ENCODE measurements at places on chromosomes 2 and 18.

DNA sequence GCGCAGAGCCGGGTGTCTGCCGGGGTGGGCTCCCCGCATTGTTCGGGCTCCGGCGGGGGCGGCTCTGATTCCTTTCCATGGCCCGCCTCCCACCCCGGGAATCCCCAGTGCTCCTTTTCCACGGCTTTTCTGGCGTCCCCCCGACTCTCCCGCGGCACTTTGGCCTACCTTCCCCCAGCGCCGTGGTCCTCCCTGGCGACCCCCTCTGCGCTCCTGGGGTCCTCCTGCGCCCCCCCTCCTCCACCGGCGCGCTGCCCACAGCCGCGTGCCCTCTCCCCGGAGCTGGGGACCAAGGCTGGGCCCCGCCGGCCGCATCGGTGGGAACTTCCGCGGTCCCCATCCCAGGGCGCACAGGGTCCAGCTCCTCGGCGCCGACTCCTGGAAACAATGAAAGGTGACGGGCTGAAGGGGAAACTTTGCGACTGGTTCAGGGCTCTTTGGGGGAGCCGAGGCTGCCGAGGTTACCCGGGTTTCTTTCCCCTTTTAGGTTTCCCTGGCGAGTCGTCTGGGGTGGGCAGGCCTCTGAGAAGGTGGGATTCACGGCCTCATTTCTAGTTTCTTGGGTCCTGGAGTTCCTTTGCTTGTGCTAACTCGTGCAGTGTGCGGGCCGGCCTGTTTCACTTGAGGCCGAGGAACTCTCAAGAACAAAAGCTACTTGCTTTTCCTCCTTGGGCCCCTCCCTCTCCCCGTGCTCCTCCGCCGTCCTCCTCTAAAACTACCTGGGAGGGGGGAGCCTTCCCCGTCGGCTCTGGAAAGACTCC lies 2.2 kb downstream of the TGIF1 start:
- no peak for ATAC-seq

DNA sequence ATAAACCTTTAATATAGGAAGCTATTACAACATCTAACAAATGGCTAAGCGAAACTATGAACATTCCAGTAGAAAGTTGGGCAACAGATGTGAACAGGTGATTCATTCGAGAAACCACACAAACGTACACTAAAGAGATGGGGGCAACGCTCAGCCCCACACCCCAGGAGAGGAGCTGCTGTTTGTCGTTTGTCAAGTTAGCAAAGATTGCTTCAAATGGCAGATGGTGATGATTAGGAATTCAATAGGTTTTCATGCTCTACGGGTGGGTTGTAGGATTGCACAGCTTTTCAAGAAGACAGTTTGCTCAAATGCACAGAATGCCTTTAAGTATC lies 154.7 kb upstream of the HDAC4 start:
- no peak for ATAC-seq

GRCh38 chr18:78787751-78788150 lies 191.9 kb upstream of the SALL3 start:
- ATAC-seq, result no peak

DNA sequence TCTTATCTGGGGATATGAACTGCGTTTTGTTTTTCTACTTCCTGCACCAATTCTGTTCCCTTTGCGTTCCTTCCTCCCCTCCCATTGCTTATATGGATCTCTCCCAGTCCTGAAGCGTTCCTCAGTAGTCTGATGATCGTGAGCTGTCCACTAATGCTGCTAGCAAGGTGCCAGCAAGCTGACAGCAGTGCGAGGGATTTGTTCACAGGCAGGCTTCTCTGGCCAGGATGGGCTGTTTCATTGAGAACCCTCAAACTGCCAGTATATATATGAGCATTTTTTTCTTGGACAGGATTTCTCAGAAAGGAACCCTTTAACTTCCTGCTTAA lies 40.1 kb downstream of the GTF3C3 start:
- no peak for ATAC-seq

- no peak for ATAC-seq
These were observed 179.5 kb downstream of the SMAD2 start for GRCh38 chr18:47750889-47751423.
